ENCODE measurements at places on chromosomes 1 and 21.

DNA sequence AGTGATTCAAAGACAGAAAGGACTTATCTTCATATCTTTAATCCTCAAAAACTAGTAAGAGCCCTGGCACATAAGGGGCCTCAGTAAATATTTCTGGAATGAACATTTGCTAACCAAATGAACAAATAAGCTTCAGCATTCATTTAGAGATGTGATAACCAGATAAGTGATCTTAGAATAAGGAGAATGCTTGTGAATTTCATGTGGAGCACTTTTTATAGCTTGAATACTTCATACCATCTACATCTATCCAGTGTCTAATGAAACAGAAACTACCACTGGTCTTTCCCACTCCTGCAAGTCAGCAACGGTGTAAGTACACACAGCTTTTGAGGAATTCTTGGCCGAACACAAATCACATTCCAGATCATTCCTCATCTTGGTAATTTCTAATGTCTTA, 38.5 kb downstream of the EDEM3 start:
- no peak for DNase-seq

GRCh38 chr1:74689621-74690363, 16.2 kb upstream of the ERICH3 start:
- DNase-seq: peak; percentile 40

DNA sequence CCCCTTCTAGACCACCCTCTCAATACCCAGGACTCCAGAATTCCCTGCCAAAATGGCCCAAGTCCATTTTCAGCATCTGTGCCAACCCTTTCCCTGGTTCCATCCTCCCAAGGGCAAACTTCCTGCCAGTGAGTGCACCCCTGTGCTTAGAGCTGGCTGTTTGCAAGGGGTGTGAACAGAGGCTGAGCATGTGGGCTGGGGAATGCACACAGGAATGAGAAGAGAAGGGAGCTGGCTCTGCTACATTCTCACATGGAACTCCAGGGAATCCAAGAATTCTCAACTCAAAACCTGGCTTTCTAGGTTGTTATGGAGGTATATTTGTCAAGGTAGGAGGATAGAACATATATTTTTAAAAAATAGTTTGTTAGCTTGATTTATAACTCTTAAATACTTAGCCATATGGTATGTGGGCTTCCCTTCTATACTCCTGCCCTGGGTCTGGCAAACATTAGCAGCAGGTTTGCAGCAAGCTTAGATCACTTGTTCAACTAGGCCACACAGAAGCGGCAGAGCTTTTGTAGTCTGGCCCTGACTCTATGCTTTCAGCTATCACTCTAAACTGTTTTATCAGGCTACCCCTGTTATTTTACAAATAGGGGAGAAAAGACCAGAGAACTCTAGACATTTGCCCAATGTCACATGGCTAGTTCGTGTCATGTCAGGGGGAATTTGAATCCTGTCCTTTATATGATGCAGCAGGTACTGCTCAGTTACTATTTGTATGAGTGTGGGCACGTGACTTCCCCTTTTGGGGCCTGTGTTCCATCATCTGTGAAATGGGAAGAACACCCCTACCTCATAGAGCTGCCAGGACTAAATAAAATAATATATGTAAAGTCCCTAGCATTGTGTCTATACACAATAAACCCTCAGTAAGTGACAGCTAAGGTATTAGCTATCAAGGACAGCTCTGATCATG, 8.1 kb upstream of the STMN1 start:
- DNase-seq: no peak

DNA sequence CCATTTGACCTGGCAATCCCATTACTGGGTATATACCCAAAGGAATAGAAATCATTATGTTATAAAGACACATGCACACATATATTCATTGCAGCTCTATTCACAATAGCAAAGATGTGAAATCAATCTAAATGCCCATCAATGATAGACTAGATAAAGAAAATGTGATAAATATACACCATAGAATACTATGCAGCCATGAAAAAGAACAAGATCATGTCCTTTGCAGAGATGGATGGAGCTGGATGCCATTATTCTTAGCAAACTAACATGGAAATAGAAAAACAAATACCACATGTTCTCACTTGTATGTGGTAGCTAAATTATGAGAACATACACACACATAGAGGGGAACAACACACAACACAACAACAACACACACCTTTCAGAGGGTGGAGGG, 248.5 kb downstream of the PCP4 start:
- no peak for DNase-seq

- DNase-seq: no peak
These were observed 99.4 kb upstream of the CACYBP start for GRCh38 chr1:174900317-174900716.
